ENCODE measurements at places on chromosomes 4 and X.

- no peak overlapping the region for H3K27ac ChIP-seq
- no peaks in the 10 kb centered on the region for H3K4me1 ChIP-seq
- DNase-seq: no peak
- H3K27me3 ChIP-seq: peaks cover 9% of the 10 kb centered on the region
- no peaks in the 10 kb centered on the region for H3K36me3 ChIP-seq
Observed at GRCh38 chrX:97605271-97605670, 721.6 kb downstream of the RPA4 start.

- DNase-seq: no peak
- H3K27ac ChIP-seq: no peak overlapping the region
- peaks cover 6% of the 10 kb centered on the region for H3K4me1 ChIP-seq
- H3K4me3 ChIP-seq: no peak overlapping the region
- no peaks in the 10 kb centered on the region for H3K27me3 ChIP-seq
Observed at GRCh38 chr4:181830404-181831035, 412.7 kb upstream of the TENM3 start.

GRCh38 chr4:13535708-13536361 lies 8.5 kb downstream of the NKX3-2 start:
- H3K4me3 ChIP-seq: no peak overlapping the region
- peaks cover 100% of the 10 kb centered on the region for H3K27me3 ChIP-seq
- no peak for DNase-seq
- no peaks in the 10 kb centered on the region for H3K36me3 ChIP-seq
- peaks cover 36% of the 10 kb centered on the region for H3K4me1 ChIP-seq
- no peak overlapping the region for H3K27ac ChIP-seq

- H3K4me1 ChIP-seq: no peaks in the 10 kb centered on the region
- H3K27ac ChIP-seq: no peak overlapping the region
- no peak for DNase-seq
- H3K4me3 ChIP-seq: no peak overlapping the region
- H3K36me3 ChIP-seq: peaks cover 11% of the 10 kb centered on the region
Observed at GRCh38 chr4:42050516-42051249, 60.4 kb downstream of the SLC30A9 start.

- peaks cover 3% of the 10 kb centered on the region for H3K4me1 ChIP-seq
- no peaks in the 10 kb centered on the region for H3K27me3 ChIP-seq
- no peak overlapping the region for H3K4me3 ChIP-seq
- H3K36me3 ChIP-seq: no peaks in the 10 kb centered on the region
Observed at GRCh38 chrX:68462653-68463052, 29.4 kb upstream of the OPHN1 start.

- no peaks in the 10 kb centered on the region for H3K4me1 ChIP-seq
- no peaks in the 10 kb centered on the region for H3K36me3 ChIP-seq
- H3K27me3 ChIP-seq: no peaks in the 10 kb centered on the region
- DNase-seq: no peak
Observed at GRCh38 chr4:89356086-89356485, 48.5 kb upstream of the GPRIN3 start.

GRCh38 chrX:36543499-36543898 lies 464.7 kb upstream of the FAM47C start:
- H3K27me3 ChIP-seq: peaks cover 2% of the 10 kb centered on the region
- no peaks in the 10 kb centered on the region for H3K4me1 ChIP-seq
- no peak for DNase-seq
- no peaks in the 10 kb centered on the region for H3K36me3 ChIP-seq

- no peak overlapping the region for H3K4me3 ChIP-seq
- no peaks in the 10 kb centered on the region for H3K36me3 ChIP-seq
- H3K4me1 ChIP-seq: peaks cover 3% of the 10 kb centered on the region
- no peak for DNase-seq
- H3K27me3 ChIP-seq: peaks cover 5% of the 10 kb centered on the region
Observed at GRCh38 chr4:182928061-182928460, 10.9 kb upstream of the DCTD start.

DNA sequence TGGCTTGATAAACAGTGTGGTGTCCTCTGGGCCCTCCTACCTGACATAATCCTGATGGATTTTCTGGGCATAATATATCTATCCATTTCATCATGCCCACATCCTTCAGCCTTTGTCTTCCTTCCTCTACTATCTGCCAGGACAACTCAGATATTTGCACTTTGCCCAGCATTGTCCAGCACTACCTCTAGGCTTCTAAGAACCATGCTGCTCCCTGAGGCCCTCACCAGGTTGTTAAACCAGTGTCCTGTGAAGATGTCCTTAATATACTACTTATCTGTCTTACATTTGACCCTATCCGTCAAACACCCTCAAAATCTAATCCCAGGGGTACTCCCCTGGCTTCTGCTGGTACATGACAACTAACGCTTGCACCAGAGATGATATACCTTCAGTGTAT lies 58.2 kb upstream of the MAML3 start:
- no peaks in the 10 kb centered on the region for H3K4me1 ChIP-seq
- no peak overlapping the region for H3K4me3 ChIP-seq
- no peak overlapping the region for H3K27ac ChIP-seq
- no peak for DNase-seq
- H3K36me3 ChIP-seq: no peaks in the 10 kb centered on the region

DNA sequence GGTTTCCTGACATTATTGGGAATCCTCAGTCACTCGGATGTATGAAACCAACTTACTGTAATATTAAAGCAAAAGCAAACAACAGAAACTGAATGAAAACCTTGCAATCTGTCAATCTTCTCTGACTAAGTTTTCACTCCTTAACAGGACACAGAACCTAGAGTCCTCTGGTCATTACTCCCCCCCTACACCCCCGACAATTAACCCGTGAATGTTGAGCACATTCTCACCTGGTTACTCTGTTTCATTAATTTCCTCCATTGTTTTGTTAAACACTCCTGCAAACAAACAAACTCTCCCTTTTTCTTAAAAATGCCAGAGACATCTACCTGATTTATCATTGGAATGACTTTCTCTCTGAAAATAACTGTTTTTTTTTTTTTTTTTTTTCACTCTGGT lies 469.0 kb upstream of the PRKX start:
- H3K27me3 ChIP-seq: no peaks in the 10 kb centered on the region
- no peak for DNase-seq
- H3K27ac ChIP-seq: no peak overlapping the region
- H3K4me3 ChIP-seq: no peak overlapping the region
- H3K4me1 ChIP-seq: no peaks in the 10 kb centered on the region
- no peaks in the 10 kb centered on the region for H3K36me3 ChIP-seq

GRCh38 chr4:21596521-21596920 lies 352.1 kb downstream of the KCNIP4 start:
- DNase-seq: peak; percentile 25
- H3K36me3 ChIP-seq: no peaks in the 10 kb centered on the region
- H3K4me1 ChIP-seq: no peaks in the 10 kb centered on the region
- no peak overlapping the region for H3K27ac ChIP-seq
- no peak overlapping the region for H3K4me3 ChIP-seq
- no peaks in the 10 kb centered on the region for H3K27me3 ChIP-seq

- no peak for DNase-seq
- no peaks in the 10 kb centered on the region for H3K36me3 ChIP-seq
- H3K27ac ChIP-seq: no peak overlapping the region
- H3K4me3 ChIP-seq: no peak overlapping the region
- H3K27me3 ChIP-seq: no peaks in the 10 kb centered on the region
- H3K4me1 ChIP-seq: peaks cover 6% of the 10 kb centered on the region
Observed at GRCh38 chr4:47829438-47829837, 8.4 kb downstream of the CORIN start.

DNA sequence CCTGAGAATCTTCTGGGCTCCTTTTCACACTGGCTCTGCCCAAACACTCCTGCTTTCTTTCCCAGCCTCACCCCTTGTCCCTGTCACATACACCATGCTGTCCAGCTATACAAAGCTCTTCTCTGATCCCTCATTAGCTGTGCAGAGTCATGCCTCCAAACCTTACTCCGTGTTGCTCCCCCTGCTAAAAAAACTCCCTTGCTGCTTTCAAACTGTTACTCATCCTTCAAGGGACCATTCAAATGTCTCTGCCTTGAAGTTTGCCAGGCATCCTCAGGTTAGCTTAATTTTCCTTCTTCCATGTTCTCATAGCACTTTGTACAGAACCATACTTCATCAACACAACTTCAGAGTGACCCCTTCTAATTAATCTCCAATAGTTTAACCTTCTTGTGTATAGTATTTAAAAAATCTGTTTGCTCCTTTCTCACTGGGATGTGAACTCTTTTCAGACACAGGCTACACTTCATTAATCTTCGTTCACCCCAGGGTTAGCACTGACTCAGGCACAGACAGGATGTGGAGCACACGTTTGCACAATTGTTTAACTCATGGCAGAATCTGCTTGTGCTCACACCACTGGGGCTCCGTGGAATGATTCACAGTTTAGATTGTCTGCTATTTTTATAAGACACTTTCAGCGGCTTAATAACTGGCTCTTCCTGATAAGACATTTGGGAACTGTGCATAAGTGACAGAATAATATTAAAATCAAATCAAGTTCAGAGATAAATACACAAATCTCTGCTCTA lies 21.4 kb upstream of the SEL1L3 start:
- H3K4me3 ChIP-seq: no peak overlapping the region
- no peaks in the 10 kb centered on the region for H3K4me1 ChIP-seq
- DNase-seq: no peak
- no peaks in the 10 kb centered on the region for H3K27me3 ChIP-seq
- no peak overlapping the region for H3K27ac ChIP-seq

GRCh38 chrX:23911126-23911835 lies 3.5 kb downstream of the CXorf58 start:
- no peak overlapping the region for H3K4me3 ChIP-seq
- H3K27ac ChIP-seq: no peak overlapping the region
- no peaks in the 10 kb centered on the region for H3K36me3 ChIP-seq
- no peak for DNase-seq

DNA sequence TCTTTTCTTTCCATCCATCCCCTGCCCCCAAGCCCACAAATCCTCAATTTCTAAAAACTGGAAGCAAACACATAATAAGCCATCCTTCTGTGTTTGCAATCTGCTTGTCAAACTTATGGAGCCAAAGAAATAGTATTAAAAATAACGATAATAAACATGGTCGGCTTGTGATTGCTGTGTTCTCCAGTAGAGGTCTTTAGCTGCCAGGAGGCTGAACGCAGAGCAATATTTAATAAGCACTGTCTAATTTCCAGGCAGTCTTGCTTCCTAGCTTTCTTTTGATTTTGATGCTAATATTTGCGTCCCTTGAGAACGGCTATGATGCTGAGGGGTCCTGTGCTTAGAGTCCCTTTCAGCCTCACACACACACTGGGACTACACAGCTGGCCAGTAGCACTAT lies 3.2 kb upstream of the HELT start:
- no peak overlapping the region for H3K4me3 ChIP-seq
- H3K4me1 ChIP-seq: peaks cover 27% of the 10 kb centered on the region
- peaks cover 96% of the 10 kb centered on the region for H3K27me3 ChIP-seq
- DNase-seq: no peak
- H3K36me3 ChIP-seq: no peaks in the 10 kb centered on the region

- no peaks in the 10 kb centered on the region for H3K27me3 ChIP-seq
- H3K4me3 ChIP-seq: no peak overlapping the region
- no peak overlapping the region for H3K27ac ChIP-seq
- H3K36me3 ChIP-seq: no peaks in the 10 kb centered on the region
- H3K4me1 ChIP-seq: no peaks in the 10 kb centered on the region
Observed at GRCh38 chr4:74772106-74772505, 22.2 kb downstream of the BTC start.

- H3K4me3 ChIP-seq: no peak overlapping the region
- no peaks in the 10 kb centered on the region for H3K27me3 ChIP-seq
- no peak overlapping the region for H3K27ac ChIP-seq
- no peaks in the 10 kb centered on the region for H3K4me1 ChIP-seq
Observed at GRCh38 chrX:128653524-128654060, 601.4 kb upstream of the ACTRT1 start.

- no peak for DNase-seq
- no peaks in the 10 kb centered on the region for H3K27me3 ChIP-seq
- no peaks in the 10 kb centered on the region for H3K36me3 ChIP-seq
- H3K4me3 ChIP-seq: no peak overlapping the region
- no peak overlapping the region for H3K27ac ChIP-seq
Observed at GRCh38 chr4:21827575-21827974, 121.0 kb downstream of the KCNIP4 start.

- H3K4me1 ChIP-seq: no peaks in the 10 kb centered on the region
- H3K4me3 ChIP-seq: no peak overlapping the region
- H3K27ac ChIP-seq: no peak overlapping the region
- no peak for DNase-seq
- no peaks in the 10 kb centered on the region for H3K27me3 ChIP-seq
Observed at GRCh38 chr4:90318193-90318592, 191.0 kb downstream of the CCSER1 start.

- DNase-seq: no peak
- peaks cover 51% of the 10 kb centered on the region for H3K36me3 ChIP-seq
- H3K27me3 ChIP-seq: peaks cover 15% of the 10 kb centered on the region
- no peak overlapping the region for H3K4me3 ChIP-seq
- no peak overlapping the region for H3K27ac ChIP-seq
Observed at GRCh38 chrX:47228550-47229270, 4.1 kb upstream of the USP11 start.

DNA sequence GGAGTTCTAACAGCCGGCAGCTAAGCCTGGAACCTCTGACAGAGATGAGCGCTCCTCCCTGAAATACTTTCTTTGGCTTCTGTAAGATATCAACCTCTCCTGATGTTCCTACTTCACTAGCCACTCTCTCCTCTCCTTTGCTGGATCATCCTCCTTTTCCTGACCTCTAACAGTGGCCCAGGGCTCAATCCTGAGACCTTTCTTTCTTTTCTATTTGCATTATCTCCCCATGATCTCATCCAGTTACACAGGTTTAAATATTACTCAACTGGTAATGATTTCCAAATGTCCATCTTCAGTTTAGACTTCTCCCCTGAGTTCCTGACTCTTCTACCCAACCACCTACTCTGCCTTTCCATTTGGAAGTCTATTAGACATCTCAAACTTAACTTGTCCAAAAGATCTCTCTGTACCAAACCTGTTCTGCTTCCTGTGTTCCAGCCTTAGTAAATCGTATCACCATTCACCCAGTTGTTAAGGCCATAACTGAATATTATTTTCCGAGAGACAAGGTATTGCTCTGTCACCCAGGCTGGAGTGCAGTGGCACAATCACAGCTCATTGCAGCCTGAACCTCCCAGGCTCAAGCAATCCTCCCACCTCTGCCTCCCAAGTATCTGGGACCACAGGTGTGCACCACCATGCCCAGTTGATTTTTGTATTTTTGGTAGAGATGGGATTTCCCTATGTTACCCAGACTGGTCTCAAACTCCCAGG lies 41.1 kb downstream of the RFC1 start:
- H3K27me3 ChIP-seq: no peaks in the 10 kb centered on the region
- no peak overlapping the region for H3K4me3 ChIP-seq
- no peak overlapping the region for H3K27ac ChIP-seq
- no peaks in the 10 kb centered on the region for H3K4me1 ChIP-seq
- no peak for DNase-seq

DNA sequence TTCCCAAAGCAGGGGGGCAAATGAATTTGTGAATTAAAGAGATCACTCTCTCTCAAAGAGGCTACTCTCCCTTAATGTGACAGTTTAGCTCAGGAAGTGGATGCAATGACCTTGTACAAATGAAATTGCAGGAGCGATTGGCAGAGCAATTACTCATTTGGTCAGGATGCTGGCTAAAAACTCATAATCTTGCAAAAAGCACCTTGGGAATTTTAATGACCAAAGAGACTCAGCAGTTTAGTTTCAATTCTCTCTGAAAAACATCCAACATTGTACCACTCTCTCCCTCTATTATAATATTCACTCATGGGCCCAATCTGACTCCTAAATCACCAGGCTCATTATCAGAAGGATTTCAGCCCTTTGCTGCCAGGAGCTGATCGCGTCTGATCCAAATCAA lies 26.1 kb downstream of the PDGFC start:
- peaks cover 4% of the 10 kb centered on the region for H3K4me1 ChIP-seq
- H3K27me3 ChIP-seq: no peaks in the 10 kb centered on the region
- H3K27ac ChIP-seq: no peak overlapping the region
- no peaks in the 10 kb centered on the region for H3K36me3 ChIP-seq
- DNase-seq: no peak

Data from spinal cord (tissue), 10 donors.